ENCODE measurements at places on chromosomes 11 and 22.
A peak's percentile ranks its signal among the peaks of the same experiment; 100 is the strongest.

DNA sequence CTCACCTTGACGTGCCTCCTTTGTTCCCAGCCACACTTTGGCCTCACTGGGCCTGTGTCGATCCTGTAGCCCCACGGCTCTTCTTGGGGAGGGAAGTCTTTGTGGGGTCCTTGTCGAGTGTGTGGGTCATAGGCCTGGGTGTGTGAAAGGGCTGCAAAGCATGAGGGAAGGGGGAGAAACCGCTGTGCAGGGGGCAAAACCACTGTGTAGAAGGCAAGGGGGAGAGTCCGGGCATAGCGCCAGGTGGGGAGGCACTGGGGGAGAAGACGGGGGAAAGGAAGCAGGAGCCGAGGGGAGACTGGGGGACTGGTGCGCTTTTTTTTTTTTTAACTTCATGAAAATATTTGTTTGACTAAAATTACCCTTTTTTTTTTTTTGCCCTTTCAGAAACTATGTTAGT is 65.1 kb upstream of the RASD2 start:
- no peak for DNase-seq

DNA sequence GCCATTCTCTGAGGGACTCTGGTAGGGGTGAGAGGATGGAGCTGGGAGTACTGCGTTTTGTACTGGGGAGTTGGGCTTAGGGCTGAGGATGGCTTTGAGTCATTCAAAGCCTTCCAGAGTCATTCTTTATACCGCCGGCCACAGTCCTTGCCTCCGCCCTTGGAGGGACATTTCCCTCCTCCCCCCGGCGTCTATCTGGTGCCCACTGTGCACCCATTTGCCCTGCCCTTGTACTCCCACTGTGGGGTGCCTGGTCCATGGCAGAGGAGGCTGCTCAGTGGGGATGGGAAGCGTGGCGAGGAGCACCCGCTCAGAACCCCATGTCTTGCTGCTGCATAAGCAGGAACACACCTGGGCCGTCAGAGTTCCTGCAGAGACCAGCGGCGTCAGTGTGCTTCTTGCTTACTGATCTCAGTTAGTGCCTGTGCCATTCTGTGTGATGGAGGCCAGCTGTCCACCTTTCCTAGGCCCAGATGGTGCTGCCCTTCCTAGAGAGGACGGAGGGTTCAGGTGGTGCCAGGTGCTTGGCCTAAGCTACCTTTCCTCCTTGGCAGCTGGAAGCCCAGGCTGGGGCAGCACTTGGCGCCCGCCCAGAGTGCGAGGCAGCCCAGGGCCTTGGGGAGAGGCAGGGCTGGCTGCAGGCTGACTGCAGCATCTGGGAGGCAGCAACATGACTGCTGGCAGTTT is 23.3 kb upstream of the TMEM191C start:
- DNase-seq, result no peak

- no peak for DNase-seq
Observed at GRCh38 chr22:31328544-31328960, 17.6 kb downstream of the PATZ1 start.

DNA sequence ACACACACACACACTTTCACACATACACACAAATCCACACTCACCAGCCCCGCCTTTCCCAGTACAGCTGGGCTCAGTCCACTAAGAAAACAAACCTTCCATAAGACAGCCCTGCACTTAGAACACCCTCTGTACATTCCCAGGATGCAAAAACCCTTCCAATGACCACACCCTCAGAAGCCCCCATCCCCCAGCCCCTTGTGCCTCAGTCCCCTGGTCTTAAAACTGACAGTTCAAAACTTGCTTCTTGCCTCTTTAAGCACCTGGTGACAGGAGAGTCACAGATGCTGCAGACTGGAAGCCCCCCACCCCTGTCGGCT is 23.0 kb downstream of the APLNR start:
- DNase-seq, result no peak

DNA sequence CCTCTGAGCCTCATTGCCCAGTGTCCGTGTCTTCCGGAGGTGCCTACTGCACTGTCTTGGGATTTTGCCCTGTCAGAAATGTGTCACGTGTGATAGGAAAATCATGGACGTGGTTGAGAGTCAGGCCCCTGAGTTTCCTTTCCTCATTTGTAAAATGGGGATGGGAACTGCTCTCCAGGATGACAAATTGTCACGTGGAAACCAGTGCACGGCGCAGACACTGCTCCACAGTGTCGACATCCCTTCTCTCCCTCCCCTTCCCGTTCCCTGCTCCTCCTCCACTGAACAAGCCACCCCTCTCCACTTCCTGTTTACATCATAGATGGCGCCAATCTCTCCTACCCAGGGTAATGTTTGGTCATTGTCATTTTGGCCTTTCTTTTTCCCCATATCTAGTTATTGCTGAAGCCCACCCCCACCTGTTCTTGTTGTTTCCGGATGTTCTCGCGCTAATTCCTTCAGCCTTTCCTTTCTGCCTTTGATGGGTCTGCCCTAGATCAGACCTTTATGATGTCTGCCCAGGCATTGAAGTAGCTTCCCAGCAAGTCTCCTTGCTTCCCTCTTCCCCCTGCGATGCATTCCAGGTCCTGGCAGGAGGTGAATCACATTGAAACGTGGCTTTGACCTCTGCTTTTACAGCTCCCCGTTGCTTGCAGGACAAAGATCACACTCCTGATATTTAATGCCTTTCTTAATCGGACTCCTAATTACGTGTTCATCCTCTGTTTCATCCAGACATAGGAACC is 91.8 kb downstream of the TBC1D22A start:
- no peak for DNase-seq

- DNase-seq, result no peak
Observed at GRCh38 chr22:41913842-41914534, 886 bp downstream of the SHISA8 start.

- peak; percentile 6 for DNase-seq
Observed at GRCh38 chr11:95652002-95652472, 137.5 kb downstream of the FAM76B start.

DNA sequence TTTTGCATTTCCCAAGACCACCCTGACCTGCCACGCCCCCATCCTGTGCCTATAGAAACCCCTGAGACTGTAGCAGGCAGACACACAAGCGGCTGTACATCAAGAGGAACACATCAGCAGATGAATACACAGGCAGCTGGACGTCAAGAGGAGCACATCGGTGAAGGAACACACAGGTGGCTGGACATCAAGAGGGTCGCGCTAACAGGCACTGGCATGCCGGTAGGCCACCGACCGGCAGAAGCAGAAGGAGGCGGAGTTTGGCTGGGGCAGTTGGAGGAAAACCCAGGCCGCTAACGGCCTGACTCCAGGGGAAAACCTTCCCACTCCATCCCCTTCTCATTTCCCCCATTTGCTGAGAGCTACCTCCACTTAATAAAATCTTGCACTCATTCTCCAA is 5.4 kb upstream of the IPO7 start:
- DNase-seq, result no peak

- no peak for DNase-seq
Observed at GRCh38 chr11:103709371-103709770, 327.1 kb upstream of the DDI1 start.

DNA sequence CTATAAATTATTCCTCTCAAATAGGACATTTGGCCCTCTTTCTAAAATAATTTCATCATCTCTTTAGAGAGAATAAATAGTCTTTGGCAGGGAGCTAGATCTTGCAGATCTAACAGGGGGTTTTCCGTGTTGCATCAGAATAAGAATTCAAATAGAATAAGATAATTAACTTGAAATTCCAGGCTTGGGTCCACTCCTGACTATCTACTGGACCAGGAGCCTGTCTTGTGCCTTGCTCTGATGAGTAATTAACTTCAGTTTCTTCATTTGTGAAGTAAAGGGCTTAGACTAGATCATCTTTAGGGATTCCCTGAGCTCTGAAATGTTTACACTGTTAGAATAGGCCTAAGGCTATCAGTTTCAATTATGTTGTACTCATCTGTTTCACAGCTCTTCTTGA is 23.5 kb upstream of the TMEM123 start:
- no peak for DNase-seq

- DNase-seq, result no peak
Observed at GRCh38 chr11:119891055-119891768, 162.2 kb upstream of the NECTIN1 start.

GRCh38 chr11:19777377-19778102 is 64.9 kb downstream of the NAV2 start:
- no peak for DNase-seq

DNA sequence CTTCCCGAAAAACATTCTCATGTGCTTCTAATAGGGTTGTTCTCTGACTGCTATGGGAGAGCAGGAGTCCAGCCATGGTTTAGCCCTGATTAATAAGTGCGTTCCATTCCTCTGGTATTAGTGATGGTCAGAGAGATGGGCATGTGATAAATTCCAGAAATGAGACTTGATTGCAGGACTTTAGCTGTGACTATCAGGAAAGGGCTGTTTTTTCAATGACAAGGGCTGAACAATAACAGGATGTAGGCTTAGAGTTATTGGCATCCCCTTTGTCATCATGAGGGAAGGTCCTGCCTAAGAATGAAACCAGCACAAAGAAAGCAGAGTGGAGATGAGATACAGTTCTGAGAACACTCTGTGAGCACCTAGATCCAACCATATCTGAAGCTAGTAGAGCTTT is 494.6 kb downstream of the MIAT start:
- no peak for DNase-seq

GRCh38 chr11:109739379-109739778 is 317.4 kb downstream of the C11orf87 start:
- DNase-seq, result no peak

DNA sequence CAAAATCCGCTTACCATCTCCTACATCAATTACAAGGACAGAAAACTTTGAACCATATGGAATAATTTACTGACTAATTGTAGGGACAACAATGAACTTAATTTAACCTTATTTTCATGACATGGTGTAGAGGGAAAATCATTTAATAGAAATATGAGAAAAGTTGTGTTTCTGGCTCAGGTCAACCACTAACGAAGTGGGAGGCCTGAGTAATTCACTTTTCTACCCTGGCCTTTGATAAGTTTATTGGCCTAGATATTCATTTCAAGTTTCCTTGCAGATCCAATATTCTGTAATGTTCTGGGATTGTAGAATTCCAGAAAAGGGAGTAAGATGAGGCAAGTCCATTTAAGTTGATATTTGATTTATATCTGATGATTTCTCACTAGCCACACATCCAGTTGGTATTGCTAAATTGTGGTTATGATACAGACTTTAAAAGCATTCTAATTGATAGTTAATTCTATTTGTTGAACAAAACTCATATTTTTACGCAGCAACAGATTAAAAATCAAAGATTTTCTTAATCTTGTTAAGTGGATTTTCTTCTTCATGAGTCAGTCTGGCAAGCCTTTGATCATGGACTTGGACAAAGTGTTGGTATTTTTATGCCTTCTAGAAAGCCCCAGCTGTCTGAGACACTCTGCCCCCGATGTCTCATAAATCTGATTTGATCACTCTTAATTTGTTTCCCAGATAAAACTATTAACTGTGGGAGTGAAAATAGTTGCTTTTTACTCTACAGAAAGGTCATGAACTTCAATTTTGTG is 336.5 kb downstream of the TMEM135 start:
- no peak for DNase-seq

DNA sequence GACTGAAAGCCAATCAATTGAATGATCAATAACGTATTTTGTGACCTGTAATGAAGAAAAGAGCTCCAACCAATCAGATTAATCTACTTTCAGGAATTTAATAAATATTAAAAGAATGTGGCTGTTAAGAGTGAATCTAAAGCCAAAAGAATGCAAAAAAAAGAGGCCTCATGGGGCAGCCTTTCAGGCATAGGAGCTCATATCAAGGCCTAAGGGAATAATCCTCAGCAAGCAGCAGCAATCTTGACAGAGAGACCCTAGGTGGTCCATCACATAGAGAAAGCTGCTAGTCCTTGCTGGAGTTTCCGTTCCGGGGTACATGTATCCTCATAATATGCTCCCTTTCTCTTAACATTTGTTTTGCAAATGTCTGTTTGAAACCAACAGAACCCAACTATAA is 313.1 kb upstream of the PITPNB start:
- DNase-seq, result no peak

DNA sequence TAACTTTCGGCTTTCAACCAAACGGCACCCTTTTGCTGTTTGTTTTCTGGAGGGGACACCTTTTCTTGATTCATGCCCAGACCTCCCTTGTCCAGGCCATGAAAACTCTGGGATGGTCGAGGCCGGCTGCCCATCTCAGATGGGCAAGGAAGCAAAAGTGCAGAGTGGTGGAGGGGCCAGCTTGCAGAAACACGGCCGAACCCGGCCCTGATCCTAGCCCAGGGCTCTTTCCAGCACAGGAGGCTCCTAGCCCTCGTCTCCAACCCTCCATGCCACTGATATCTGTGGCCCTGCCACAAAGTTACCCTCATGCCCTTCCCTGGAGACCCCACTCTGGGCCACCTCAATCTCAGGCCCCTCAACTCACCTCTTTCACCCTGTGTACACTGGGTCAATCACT is 18.9 kb upstream of the SLC22A12 start:
- no peak for DNase-seq

DNA sequence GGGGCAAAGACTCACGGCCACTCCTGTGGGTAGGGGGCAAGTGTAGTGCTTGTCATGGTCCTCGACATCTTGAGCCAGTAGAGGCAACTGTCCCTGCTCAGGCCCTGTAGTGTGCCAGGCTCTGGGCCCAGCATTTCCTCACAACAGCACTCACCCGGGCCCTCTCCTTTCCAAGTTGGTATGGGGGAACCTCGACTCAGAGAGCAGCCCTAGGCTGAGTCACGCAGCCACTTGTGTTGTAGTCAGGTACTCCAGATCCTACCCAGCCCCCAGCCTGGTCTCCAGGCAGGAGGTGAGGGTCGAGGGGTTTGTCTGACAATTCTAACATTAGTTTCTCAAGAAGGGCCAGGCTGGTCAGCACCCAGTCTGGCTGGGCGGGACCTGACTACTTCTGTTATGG is 4.1 kb downstream of the RELT start:
- no peak for DNase-seq

- DNase-seq, result no peak
Observed at GRCh38 chr11:36141956-36142355, 147.3 kb downstream of the COMMD9 start.

DNA sequence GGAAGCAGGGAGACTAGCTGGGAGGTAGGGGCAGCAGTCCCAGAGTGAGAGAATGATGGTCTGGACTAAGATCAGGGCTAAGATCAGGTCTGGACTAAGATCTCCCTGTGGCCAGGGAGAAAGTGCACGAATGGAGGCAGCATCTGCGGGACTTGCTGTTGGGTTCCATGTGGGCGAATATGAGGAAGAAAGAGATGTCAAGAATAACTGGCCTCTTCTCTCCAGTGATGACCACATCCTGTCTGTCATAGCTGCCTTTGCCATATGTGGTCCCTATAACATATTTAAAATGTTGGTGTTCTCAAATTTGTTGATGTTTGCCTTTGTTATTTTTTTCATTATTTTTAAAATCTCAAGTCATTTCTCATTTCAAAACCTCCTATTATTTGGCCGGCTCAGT is 27.4 kb upstream of the CXCR5 start:
- DNase-seq, result no peak

DNA sequence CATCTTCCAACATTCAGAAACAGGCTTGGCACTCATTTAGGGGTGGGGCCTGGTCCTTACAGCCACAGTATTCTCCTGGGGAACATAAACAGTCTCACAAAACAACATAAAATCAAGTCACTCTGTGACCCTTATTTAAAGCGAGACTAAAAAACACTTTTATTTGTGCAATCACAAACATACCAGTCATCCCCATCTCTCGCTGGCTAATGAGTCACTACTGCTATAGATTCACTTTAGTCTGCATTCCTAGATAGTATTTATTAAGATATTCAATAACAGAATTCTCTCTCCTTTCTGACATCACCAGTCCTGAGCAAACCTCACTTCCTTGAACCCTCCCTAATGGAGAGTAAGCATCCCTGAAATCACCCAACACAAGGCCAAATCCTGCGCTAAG is 68.0 kb downstream of the ZBTB44 start:
- DNase-seq, result no peak

GRCh38 chr22:26656891-26657851 is at the start of gene MIAT:
Gene MIAT (plus strand): TSS chr22:26657588.
- DNase-seq, result no peak

- no peak for DNase-seq
Observed at GRCh38 chr11:13339195-13340153, 61.9 kb downstream of the BMAL1 start.

Data from SK-MEL-5 (cell line).